Aorta (tissue), 5 donors: ENCODE measurements at places on chromosomes 4 and X. TPM values are rescaled to one million over a fixed set of nuclear protein-coding genes. Genes with fewer than 3 reads are reported as not detected.
A peak's percentile ranks its signal among the peaks of the same experiment; 100 is the strongest.

DNA sequence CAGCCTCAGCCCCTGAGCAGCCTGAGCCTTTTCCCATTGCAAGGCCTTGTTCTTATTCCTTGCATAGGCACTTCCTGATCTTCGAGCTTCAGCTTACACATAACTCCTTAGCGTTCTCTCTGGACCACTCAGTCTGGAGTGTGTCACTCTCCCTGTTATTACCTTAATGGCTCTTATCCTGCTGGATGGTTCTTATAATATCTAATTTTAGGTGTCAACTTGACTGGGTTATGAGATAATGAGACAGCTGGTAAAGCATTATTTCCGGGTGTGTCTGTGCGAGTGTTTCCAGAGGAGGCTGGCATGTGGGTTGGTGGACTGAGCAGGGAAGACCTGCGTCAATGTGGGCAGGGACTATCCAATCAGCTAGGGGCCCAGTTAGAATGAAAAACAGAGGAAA, 75.7 kb downstream of the HAUS3 start:
- no peaks in the 10 kb centered on the region for H3K4me1 ChIP-seq
- H3K27me3 ChIP-seq, result no peaks in the 10 kb centered on the region
- no peak overlapping the region for H3K27ac ChIP-seq
- H3K36me3 ChIP-seq, result peaks cover 3% of the 10 kb centered on the region

- H3K27me3 ChIP-seq, result no peaks in the 10 kb centered on the region
- no peak overlapping the region for H3K27ac ChIP-seq
- no peaks in the 10 kb centered on the region for H3K36me3 ChIP-seq
- no peak overlapping the region for H3K4me3 ChIP-seq
Measured at GRCh38 chr4:73523126-73523525, 41.6 kb downstream of the AFM start.

Gene CCDC160
- polyA plus RNA-seq, result not detected

DNA sequence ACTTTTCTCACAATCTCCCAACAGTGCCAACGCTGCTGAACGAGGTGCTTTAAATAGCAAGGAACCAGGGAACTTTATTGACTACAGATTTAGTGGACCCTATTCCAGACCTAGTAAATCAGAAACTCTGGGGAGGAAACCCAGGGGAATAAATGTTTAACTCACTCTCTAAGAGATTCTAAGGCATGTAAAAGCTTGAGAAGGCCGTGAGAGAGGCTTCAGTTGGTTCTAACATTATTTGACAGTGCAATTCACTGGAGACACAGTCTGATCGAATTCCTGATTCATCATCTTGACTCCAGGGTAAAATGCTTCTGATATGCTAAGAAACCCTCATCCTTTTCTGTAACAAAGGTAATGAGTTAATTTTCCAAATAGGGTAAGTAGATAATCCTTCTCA, 494.4 kb downstream of the KCNIP4 start:
- DNase-seq, result no peak
- H3K27me3 ChIP-seq, result no peaks in the 10 kb centered on the region
- H3K4me1 ChIP-seq, result no peaks in the 10 kb centered on the region
- H3K4me3 ChIP-seq, result no peak overlapping the region
- no peaks in the 10 kb centered on the region for H3K36me3 ChIP-seq

- H3K27me3 ChIP-seq, result no peaks in the 10 kb centered on the region
- H3K4me1 ChIP-seq, result no peaks in the 10 kb centered on the region
- no peak for DNase-seq
- H3K36me3 ChIP-seq, result no peaks in the 10 kb centered on the region
- H3K4me3 ChIP-seq, result no peak overlapping the region
Measured at GRCh38 chr4:89298788-89299152, 8.8 kb downstream of the GPRIN3 start.

- H3K36me3 ChIP-seq, result no peaks in the 10 kb centered on the region
- H3K27ac ChIP-seq, result no peak overlapping the region
- DNase-seq, result no peak
- no peak overlapping the region for H3K4me3 ChIP-seq
- H3K4me1 ChIP-seq, result no peaks in the 10 kb centered on the region
- H3K27me3 ChIP-seq, result no peaks in the 10 kb centered on the region
Measured at GRCh38 chr4:110344165-110344564, 131.8 kb upstream of the ENPEP start.

DNA sequence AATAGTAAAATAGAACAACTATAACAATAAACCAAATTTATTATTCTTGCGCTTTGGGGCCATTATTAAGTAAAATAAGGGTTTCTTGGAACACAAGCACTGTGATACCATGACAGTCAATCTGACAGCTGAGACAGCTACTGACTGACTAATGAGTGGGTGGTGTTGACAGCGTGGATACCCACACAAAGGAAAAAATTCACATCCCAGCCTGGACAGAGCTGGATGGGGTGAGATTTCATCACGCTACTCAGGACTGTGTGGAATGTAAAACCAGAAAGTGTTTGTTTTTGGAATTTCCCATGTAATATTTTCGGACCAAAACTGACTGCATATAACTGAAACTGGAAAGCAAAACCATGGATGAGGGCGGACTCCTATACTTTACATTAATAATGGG, 48.8 kb downstream of the IGFBP7 start:
- DNase-seq, result no peak
- H3K4me1 ChIP-seq, result peaks cover 25% of the 10 kb centered on the region
- H3K36me3 ChIP-seq, result no peaks in the 10 kb centered on the region
- H3K27me3 ChIP-seq, result no peaks in the 10 kb centered on the region

DNA sequence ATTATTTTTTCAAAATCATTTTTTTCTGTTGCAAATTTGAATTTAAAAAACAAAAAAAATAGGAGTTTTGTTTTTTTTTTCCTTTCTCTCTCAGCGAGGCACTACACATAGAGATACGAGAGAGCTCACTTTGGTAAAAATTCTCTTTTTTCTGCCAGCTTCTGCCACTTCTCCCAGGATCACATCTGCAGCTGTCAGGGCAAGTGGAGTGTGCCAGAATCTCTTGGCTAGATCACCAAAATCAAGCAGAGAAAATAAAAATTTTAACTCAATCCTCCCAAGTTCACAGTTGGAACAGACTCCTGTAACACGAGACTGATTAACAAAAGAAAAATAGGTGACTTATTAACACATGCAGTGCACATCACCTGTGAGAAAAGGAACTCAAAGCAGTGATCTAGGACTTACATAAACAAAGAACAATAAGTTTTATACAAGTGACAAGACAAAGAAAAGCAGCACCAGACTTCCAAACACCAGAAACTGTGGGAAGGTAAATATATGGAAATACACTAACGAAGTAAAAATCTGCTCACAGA, 213.2 kb upstream of the ZFP42 start:
- no peak overlapping the region for H3K27ac ChIP-seq
- H3K36me3 ChIP-seq, result no peaks in the 10 kb centered on the region
- H3K4me1 ChIP-seq, result no peaks in the 10 kb centered on the region
- no peak overlapping the region for H3K4me3 ChIP-seq
- DNase-seq, result no peak
- H3K27me3 ChIP-seq, result no peaks in the 10 kb centered on the region

GRCh38 chrX:100648458-100649417, 4.7 kb downstream of the SRPX2 start:
- no peak for DNase-seq
- H3K4me3 ChIP-seq, result no peak overlapping the region
- H3K27ac ChIP-seq, result peak overlapping the region; percentile 50
- H3K36me3 ChIP-seq, result no peaks in the 10 kb centered on the region
